Activated naive CD4-positive, alpha-beta T cell treated with Interleukin-2 at 50 U/mL for 16 hours (primary cell): ENCODE measurements at places on chromosomes 12 and 14.

DNA sequence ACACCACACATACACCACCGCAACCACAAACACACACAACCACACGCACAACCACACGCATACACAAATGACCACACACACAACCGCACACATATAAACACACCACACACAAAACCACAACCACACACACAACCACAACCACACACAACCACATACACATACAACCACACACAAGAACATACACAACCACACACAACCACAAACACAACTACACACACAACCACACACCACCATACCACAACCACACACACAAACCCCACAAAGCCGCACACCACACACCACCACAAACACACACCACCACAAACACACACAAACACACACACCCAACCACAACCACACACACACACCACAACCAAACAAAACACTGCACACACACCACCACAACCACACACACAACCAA, 107.5 kb upstream of the FZD10 start:
- no peak for DNase-seq

DNA sequence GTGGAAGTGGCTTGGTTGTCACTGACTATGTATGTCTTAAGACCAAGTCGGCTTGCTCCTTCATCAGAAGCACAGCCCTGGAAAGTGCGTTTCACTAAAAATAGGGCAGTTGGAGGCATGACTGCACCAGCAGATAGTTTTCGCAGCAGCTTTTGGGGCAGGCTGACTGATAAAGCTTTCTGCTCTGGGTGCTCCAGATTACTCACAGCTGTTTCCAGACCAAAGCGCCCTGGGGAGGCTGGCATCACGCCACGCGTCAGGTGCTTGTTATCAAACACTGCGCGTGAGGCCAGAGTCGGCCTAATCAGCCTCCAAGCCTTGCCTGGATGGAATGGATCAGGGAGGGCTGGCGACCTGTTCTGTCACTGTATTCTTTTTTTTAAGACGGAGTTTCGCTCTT, 13.3 kb upstream of the LRRC10 start:
- DNase-seq: no peak

- no peak for DNase-seq
These were observed 112.8 kb downstream of the DUSP6 start for GRCh38 chr12:89239534-89239933.

DNA sequence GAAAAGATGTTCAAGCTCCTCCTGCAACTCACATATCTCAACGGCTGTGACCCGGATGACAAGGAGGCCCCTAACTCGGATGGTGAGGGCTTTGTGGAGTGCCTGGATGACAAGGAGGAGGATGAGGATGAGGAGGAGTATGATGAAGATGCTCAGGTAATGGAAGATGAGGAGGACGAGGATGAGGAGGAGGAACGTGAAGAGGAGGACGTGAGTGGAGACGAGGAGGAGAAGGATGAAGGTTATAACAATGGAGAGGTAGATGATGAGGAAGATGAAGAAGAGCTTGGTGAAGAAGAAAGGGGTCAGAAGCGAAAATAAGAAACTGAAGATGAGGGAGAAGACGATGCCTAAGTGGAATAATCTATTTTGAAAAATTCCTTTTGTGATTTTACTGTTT, 702 bp downstream of the ANP32D start:
- DNase-seq: no peak

DNA sequence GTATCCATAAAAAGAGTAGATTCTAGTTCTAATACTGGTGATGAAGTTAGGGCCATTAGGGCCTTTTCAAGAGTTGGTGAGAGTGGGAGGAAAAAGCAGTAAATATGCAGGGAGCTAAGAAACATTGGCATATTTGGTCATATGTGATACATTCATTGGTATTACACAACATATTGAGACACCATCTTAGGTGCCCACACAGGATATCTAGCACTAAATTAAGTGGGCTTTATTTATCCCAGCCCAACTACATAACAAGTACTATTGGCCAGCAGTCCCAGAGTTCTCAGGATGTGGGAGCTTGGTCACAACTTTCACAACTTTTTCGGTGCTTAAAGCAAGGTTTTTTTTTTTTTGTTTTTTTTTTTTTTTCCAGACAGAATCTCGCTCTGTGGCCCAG, 2.0 kb upstream of the ING4 start:
- no peak for DNase-seq

DNA sequence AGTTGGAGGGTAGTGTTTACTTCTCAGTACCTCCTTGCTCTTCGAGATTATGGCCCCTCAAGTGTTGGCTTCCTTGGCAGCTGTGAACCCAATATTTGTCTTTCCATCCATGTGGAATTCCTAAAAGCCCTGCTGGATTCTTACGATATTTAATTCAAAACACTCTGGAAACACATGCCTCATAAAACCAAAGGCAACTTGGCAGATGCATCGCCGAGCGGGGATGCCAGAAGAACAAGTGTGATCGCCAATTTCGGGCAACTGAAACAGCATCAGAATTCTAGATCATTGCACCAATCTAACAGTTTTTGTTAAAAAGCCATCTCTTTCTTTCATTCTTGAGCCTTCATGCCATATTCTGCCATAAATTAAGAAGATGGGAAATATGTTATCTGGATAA, 934.4 kb downstream of the AACS start:
- no peak for DNase-seq

DNA sequence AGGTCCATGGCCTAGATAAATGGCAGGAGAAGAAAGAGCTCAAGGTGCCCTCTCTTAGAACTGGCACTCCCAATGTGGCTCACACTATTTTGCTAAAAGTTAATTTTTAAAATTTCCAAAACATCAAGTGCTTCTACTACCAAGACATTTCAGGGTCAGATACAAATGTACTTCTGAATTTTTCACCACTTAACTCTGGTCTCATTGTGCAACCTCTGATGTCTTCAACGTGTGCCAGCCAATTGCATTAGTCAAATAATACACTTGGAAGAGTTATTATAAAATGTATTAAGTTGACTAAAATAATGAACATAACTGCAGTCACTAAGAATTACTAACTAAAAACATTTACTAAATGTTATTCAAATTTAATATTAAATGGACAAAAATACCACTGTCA, 41.3 kb downstream of the SLC25A47 start:
- no peak for DNase-seq

GRCh38 chr14:78688503-78688902, 518.3 kb downstream of the NRXN3 start:
- no peak for DNase-seq

DNA sequence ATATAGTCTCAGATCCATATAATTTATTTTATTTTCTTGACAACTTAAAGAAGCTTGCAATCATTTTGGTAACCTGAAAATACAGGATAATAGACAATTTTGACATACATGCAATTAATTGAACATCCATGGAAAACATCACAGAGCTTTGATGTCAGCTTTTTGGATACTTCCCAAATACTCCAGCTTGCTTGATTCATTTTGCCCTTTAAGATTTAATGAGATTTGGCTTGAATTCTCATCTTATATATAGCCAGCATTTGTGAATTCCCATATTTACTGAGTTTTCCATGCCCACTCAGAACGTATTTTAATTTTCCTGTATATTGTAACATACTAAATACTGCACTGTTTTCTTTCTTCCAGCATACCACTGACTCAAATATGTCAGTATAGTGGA, 803.0 kb upstream of the MGAT4C start:
- DNase-seq: no peak

DNA sequence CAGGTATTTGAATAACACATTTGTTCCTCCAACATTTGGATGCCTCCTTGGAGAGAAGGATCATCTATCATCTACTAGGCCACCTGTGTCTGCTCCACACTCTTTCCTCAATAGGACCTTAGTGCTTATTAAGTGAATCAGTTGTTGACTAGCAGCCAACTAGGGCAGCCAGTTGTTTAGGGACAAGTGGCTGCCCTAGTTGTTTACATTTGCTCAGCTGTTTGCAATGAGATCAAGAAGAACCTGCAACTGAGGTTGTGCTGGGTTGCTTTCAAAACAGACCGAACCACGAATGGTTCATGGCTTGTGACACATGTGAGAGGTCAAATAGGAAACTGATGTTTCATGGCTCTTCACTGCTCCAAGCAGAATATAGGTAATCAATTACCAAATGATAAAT, 53.8 kb downstream of the TMCC3 start:
- no peak for DNase-seq
